ENCODE measurements at places on chromosomes 1 and 21.

GRCh38 chr1:244727871-244728474 is 75.0 kb downstream of the DESI2 start:
- no peak for DNase-seq

DNA sequence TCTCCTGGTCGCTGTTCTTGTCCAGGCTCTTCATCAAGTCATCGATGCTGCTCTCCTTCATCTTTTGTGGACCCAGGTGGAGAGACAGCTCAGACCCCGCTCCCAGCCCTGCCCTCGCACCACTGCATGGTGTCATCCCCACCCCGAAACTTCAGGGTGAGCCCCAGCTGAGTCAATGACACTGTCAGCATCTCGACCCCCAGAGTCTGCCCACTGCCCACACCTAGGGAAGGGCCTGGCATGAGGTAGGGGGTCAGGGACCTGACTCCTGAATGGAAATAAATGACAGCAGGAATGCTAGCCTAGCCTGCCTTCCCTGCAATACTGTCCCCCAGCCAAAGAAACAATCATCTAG is 1.6 kb upstream of the S100A6 start:
- no peak for DNase-seq

DNA sequence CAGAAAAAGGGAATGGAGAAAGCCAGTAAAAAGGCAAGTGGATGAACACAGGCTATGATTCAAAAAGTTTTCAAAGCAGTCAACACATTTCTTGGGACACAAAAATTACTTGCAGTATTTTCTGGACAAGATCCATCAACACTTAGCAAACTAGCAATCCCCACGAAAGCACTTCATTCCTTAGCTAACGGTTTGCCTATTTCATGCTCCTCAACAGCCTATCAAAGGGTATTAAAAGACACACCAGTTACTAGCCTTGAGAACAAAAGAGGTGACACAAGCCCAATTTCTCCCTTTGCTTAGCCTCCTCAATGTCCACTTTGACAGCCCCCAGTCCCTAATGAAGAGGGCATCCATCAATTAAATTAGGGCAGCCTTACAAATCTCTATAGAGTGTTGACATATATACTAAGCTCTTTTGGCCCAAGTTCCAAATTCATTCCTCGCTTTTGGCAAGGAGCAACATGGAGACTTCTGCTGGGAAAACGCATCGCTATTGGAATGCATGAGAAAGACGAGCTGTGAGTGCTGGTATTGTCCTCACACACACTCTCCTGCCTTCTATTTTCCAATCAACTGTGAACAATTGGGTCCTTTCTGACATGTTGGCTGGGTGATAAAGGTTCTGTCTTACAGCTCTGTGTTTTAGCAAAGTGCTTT is 180.0 kb downstream of the TNR start:
- DNase-seq = no peak

GRCh38 chr1:52203935-52204625 is 62.2 kb downstream of the ZFYVE9 start:
- DNase-seq = no peak

GRCh38 chr1:84619383-84620102 is 45.3 kb upstream of the CTBS start:
- DNase-seq = peak; percentile 82

- no peak for DNase-seq
Observed at GRCh38 chr1:181160998-181161870, 72.7 kb downstream of the IER5 start.

- no peak for DNase-seq
Observed at GRCh38 chr1:85363521-85363920, 87.1 kb upstream of the BCL10 start.

DNA sequence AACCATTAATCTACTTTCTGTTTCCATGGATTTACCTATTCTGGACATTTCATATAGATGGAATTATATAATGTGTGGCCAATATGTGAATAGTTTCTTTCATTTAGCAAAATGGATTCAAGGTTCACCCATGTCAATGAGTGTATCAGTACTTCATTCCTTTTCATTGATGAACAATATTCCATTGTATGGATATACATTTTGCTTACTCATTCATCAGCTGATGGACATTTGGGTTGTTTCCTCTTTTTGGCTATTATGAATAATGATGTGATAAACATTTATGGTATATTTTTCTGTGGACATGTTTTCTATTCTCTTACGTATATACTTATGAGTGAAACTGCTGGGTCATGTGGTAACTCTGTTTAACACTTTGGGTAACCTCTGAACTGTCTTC is 97.8 kb downstream of the SCMH1 start:
- DNase-seq = no peak

DNA sequence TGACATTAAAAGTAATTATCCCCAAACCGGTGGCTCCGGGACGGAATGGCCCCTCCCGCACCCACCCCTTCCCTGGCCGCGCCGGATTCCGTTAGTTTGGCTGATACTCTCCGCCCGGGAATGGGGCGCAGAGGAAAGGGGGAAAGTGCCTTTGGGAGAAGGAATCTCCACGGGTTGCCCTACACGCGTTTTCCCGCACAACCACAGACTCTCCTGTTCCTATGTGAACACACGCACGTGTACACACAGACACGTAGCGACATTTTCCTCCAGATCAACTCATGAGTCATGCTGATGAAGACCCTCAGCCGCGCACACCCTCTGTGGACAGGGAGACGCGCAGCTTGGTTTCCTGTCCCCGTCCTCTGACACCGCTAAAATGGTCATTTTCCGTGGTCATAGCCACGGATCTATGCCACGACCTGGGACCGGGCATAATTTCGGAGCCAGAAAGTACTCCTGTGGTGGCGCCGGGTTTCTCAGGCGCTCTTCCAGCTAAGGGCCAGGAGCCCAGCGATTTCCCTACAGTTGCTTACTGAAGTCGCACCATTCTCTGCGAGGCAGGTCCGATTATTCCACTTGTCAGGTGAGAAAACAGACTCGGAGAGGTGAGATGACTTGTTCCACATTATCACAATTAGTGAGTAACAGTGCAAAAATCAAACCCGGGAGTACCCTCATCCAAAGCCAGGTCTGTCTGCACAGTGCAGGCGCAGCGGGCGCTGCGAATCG is 4.0 kb upstream of the DMRTA2 start:
- DNase-seq = no peak

- no peak for DNase-seq
Observed at GRCh38 chr21:25296252-25296651, 311.0 kb downstream of the MRPL39 start.

- DNase-seq = no peak
Observed at GRCh38 chr1:17579951-17580939, 40.7 kb downstream of the ARHGEF10L start.

DNA sequence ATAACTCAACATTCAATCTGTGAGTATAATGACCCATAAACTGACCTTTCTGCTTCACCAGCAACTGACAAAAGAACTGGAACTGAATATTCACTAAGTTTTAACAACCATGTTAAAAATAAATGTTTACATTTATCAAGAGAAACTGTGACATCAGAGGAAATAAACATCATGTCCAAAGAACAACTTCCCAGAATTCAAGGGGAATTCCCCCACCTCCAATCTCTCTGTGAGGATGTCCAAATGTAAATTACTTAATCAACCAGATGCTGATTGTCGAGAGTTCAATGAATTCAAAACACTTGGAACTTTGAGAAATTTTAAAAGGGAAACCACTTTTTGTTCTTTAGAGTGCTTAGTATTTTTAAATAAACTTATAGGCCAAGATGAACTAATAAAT is 365.6 kb upstream of the ADGRL2 start:
- no peak for DNase-seq

GRCh38 chr1:30305519-30305918 is 417.9 kb downstream of the MATN1 start:
- peak; percentile 2 for DNase-seq

Measured in stimulated activated CD8-positive, alpha-beta memory T cell treated with anti-CD3 and anti-CD28 coated beads, Interleukin-4, amount 100 ng/mL, for 48 hours (primary cell).